NCI-H1694 (cell line): ENCODE measurements at places on chromosomes 1 and 21.

- no peak for DNase-seq
These were observed 36.0 kb upstream of the HAO2 start for GRCh38 chr1:119332622-119333021.

DNA sequence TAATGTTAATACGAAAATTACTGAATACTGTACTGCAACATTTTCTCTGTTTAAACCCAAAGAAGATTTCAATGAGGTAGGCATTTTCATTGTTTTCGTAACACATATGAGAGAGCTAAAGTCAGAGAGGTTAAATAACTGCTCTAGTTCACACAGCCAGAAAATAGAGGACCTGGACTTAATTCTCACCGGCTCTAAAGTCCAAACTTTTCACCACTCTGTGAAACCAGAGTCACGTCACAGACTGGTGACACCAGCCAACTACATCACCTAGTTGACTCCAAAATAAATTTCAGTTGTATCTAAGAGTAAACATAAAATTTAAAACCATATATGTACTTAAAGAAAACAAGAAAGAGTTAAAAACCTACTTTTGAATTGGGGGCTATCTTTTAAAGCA lies 146.7 kb downstream of the FCRL5 start:
- DNase-seq: no peak

DNA sequence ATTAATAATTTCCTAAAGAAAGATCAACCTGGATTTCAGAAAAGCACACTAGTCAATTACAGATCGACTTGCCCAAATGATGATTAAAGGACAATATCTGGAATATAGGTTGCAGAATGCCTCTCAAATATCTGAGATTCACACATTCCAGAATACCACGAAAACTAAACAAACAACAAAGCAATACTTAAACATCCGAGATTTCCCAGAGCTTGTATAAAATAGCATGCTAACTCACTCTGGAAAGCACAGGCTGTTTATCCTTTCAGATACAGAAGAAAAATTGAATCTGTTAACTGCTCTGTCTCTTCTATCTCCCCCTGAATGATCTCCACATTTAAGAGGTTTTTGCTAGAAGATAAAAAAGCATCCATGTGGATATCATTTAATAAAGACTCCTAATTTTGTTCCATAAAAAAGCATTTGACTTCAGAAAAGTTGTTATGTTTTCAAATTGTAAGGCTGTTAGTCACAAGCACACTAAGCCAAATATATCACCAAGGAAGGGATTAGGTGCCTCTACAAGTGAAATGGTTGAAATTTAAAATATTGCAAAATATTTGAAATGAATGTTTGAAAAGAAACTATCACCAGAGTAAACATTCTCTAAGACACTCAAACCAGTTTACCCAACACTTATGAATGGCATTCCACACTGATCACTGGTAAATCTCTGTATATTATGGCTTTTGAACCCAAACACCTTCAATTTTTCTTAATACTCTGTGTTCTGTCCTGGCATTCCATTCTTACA lies 865.1 kb upstream of the ADAMTS5 start:
- DNase-seq: no peak

GRCh38 chr1:145747398-145748247 lies 28.3 kb downstream of the CD160 start:
- no peak for DNase-seq

DNA sequence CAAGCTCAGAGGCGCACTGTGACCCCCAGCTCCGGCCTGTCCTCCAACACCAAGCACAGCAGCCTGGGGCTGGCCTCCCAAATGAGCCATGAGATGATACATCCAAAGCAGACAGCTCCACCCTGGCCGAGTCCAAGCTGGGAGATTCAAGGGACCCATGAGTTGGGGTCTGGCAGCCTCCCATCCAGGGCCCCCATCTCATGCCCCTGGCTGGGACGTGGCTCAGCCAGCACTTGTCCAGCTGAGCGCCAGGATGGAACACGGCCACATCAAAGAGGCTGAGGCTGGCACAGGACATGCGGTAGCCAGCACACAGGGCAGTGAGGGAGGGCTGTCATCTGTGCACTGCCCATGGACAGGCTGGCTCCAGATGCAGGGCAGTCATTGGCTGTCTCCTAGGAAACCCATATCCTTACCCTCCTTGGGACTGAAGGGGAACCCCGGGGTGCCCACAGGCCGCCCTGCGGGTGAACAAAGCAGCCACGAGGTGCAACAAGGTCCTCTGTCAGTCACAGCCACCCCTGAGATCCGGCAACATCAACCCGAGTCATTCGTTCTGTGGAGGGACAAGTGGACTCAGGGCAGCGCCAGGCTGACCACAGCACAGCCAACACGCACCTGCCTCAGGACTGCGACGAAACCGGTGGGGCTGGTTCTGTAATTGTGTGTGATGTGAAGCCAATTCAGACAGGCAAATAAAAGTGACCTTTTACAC lies 29.1 kb downstream of the SLC19A1 start:
- no peak for DNase-seq

DNA sequence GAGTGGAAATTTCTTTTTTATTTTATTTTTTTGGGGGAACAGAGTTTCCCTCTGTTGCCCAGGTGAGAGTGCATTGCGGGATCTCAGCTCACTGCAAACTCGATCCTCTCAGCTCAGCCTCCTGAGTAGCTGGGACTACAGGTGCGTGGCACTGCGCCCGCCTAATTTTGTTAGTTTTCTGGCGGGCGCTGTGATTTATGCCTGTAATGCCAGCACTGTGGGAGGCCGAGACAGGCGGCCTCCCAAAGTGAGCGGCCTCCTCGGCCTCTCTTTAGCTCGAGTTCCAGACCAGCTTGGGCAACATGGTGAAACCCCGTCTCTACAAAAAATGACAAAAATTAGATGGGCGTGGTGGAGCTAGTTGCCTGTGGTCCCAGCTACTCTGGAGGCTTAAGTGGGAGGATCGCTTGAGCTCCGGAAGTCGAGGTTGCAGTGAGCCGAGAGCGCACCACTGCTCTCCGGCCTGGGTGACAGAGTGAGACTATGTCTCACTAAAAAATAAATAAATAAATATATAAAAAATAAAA lies 2.7 kb downstream of the GMEB1 start:
- no peak for DNase-seq

GRCh38 chr1:48718705-48719104 lies 58.0 kb downstream of the BEND5 start:
- DNase-seq: no peak

DNA sequence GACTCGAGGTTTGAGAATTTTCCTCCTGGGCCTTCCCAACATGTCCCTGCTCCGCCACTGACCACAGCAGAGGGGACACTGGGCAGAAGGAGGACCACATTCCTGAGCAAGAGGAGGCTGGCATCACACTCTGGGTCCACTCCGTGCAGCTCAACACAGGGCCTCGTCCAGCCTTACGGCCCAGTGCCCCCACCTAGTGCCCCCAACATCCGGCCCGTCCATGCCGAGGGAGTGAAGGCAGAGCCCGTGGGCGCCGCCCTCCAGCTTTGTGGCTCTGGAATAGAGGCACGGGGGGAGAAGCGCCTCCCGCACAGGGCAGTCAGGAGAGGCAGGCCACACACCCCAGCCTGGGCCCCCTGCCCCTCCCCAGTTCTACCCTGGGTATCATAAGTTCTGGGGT lies 158.3 kb downstream of the NPHP4 start:
- no peak for DNase-seq

DNA sequence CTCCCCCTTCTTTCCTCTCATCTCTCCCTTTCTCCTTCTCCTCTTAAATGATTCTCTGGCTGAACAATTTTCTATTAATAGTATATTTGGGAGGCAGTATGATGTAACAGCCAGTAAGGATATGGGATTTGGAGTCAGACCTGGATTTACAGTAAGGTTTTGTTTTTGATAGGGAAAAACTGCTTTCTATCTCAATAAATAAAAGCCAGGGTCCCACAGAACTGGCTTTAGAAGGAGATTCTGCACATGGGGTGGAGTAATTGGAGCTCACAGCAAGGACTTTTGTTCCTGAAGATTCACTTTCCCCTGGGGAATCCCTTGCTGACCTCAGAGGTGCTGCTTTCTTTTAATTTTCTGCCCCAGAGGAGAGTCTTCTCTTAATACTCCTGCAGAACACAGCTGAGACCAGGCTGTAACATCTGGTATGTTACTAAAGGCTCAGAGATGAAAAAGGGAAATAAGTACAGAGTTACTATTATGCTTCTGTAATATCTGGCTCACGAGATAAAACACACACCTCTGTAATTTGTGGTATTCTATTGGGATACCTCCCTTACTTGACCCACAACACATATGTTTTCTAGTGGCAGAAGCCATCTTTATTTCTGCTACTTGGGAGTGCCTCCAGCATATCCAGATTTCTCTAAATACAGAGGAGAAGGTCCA lies 13.4 kb downstream of the EPB41 start:
- no peak for DNase-seq

DNA sequence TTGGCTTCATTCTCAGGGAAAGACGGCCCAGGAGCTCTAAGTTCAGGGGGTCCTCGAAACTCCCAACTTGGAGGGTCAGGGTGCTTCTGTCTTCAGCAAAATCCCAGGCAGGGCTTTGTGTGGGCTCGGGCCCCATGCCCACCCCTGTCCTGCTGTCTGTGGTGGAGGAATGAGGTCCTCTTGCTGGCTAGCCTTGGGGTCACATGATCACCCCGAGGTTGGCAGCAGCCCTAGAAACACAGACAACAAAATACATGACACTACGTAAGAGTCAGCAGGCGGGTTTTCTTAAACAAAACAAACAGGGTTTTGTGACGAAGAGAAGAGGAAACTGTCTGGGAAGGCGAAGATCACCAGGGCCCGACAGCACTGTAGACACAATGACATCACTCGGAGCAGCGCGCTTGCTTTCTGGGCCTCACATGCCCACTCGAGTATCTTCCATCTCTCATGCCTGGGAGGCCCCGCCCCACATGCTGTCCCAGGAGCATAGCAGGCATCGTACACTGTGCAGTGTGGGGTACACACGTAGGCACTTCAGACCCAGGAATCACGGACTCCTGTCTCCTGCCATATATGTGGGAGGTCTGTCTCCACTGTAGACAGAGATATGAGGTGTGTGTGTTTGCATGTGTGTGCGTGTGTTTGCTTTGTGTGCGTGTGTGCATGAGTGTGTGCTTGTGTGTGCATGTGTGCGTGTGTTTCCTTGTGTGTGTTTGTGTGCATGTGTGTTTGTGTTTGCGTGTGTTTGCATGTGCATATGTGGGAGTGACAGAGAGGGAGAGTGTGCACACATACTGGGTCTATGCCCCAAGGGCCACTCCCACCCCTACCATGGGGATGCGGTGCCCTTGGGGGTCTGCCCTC lies 94.7 kb downstream of the SIK1 start:
- DNase-seq: no peak

DNA sequence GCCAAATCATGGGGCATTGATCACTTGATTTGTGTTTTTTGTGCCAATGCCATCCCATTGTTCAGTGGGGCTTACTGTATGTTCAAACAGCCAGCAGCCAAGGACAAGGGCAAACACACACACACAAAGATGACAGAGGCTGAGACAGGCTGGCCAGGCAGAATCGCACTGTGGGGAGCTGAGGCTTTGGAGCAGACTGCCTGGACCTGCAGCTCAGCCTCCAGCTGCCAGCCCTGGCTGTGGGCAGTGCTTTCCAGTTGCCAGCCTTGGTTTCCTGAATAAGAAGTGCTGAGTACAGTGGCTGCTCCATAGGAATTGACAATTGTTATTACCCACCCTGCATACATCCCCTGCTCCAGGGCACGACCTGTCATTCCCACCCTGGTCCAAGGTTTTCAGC lies 16.9 kb upstream of the PCP4 start:
- DNase-seq: no peak

- no peak for DNase-seq
These were observed 1558.6 kb downstream of the NCAM2 start for GRCh38 chr21:22556829-22557228.

DNA sequence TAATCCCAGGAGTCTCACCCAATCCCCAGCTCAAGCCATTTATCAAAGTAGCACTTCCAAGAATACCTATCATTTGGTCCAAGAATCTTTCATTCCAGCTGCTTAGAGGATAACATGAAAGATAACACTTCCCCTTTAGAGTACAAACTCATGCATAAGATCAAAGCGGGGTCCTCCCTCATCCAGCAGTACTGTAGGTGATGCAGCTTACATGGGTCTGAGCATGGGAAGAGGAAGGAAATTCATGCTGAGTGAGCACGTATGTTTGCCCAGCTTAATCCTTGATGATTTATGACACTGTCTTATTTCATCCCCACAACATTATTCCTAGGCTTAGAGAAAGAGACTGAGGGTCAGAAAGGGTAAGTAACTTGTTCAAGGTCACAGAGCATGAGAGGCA lies 167.1 kb upstream of the GJB5 start:
- DNase-seq: no peak

- no peak for DNase-seq
These were observed 27.2 kb downstream of the ADAMTS5 start for GRCh38 chr21:26939601-26940111.

- DNase-seq: peak; percentile 46
These were observed 780 bp downstream of the YTHDF2 start for GRCh38 chr1:28737307-28738132.

DNA sequence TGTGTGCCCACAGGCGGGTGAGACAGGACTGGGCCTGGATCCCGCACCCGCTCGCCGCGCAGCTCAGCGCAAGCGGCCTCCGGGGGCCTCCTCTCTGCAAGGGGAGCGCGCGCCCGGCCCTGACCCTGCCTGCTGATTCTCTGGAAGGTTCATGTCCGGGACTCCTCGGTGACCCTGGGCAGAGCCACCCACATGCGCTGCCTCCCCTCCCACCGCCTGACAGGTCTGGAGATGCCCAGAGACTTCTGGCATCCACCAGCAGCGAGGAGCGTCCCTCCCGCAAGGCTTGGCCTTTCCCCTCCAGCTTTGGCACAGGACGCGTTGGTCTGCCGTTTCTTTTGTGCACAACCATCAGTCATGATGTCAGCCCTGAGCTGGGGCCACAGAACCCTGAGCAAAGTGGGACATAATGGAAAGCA lies 42.0 kb upstream of the COL6A2 start:
- DNase-seq: no peak

DNA sequence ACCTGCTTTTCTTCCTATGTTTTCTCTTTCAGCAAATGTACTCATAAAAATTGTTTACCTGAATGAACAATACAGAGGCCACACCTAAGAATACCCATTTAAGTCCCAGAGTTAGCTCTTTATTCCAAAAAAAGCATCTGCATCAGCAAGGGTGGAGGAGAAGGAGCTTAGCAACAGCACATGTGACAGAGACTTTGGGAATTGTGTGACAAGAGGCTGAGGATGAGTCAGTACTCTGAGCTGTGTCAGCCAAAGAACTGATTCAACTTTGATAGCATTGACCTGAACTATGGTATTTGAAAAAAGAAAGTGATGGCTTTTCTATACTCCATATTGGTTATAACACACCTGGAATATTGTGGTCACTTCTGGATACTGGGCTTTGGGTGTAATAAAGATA lies 162.7 kb downstream of the ZNF648 start:
- DNase-seq: no peak

GRCh38 chr1:173122958-173123852 lies 72.5 kb upstream of the TNFSF18 start:
- no peak for DNase-seq

- DNase-seq: no peak
These were observed 416.6 kb upstream of the RUNX1 start for GRCh38 chr21:35465741-35466140.

DNA sequence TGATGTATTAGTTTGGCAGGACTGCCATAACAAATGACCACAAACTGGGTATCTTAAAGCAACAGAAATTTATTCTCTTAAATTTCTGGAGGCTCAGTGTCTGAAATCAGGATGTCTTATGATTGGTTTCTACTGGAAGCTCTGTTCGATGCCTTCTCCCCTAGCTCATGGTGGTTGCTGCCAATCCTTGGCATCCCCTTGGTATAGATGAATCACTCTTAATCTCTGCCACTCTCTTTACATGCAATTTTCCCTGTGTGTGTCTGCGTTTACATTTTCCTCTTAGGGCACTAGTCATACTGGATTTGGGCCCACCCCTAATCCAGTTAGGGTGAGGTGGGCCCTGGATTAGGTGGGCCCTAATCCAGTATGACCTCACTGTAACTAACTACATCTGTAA lies 54.7 kb upstream of the MPC2 start:
- DNase-seq: no peak
